ENCODE measurements at places on chromosomes 2 and 18.

DNA sequence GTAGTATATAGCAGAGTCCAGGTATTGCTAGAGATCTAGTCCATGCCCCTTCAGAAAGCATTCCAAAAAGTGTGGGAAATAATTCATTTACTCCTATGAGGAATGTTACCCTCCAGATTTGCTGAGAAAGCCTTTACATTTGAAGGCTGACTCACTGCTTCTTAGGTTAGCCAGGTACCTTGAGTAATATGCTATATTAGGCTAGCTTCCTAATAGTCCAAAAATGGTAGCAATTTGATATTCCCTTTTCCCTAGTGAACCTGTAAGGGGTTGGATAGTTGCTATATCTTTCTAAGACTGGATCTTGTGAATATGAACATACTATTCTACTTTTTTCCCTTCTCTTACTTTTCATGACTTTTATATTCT lies 63.6 kb downstream of the SPOPL start:
- no peak for DNase-seq

DNA sequence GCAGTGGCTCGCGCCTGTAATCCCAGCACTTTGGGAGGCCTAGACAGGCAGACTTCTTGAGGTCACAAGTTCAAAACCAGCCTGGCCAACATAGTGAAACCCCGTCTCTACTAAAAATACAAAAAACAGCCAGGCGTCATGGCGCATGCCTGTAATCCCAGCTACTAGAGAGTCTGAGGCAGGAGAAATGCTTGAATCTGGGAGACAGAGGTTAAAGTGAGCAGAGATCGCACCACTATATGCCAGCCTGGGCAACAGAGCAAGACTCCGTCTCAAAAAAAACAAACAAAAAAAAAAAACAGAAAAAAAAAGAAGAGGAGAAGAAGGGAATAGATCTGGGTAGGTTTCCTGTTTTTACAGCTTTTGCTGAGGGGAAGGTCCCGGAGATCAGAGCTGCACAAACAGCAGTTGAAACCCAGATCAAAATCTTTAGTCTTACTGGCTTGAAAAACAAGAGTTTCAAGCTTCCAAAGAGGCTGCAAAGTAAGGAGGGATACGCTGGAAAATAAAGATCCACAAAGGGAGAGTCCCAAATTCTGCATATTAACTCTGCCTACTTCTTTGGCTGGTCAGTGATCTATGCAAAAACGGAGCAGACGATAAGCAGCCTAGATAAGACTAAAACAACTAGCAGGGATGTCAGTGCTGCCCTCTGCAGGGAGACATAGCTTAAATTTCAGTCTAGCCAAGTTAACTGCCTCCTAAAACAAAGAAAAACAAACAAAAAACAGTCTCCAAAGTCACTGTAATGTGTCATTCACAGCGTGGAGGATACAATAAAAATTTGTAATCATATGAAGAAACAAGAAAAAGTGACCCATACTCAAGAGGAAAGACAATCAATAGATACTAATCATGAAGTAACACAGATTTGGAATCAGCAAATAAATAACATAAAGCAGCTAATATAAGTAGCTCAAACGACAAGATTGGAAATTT lies 74.1 kb downstream of the TLK1 start:
- DNase-seq = peak; percentile 51

DNA sequence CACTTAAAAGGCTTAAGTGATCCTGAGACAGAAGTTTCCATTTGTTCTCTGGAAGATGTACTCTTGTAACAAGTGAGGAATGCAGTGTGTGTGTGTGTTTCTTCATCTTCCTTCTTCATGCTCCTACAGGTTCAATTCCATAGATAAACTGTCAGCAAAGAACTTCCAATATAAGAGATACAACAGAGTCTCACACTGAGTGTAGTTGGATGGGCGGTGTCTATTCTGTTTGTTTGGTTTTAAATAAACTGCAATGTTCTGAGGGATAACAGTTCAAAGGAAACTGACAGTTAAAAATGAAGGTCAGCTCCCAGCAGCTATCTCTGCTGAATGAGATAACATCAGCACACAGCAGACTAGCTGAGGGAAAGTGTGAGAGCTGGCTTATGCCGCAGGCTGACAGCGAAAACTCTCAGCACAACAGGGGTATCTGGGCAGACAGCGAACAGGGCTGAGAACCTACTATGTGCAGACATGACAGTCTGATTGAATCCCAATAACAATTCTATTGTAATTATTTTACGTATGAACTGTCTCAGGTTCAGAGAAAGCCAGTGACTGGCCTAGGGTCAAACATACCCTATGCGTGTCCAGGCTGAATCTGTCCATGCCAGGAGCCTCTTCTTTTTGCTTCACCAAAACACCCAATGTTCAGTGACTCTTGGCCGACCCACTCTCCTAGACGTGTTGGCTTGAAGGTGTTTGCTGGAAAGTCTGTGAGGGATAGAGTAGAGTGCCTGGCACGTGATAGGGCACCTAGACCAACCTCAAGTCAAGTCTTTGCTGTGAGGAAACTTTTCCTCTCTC lies 201.9 kb upstream of the TRIB2 start:
- DNase-seq = no peak

DNA sequence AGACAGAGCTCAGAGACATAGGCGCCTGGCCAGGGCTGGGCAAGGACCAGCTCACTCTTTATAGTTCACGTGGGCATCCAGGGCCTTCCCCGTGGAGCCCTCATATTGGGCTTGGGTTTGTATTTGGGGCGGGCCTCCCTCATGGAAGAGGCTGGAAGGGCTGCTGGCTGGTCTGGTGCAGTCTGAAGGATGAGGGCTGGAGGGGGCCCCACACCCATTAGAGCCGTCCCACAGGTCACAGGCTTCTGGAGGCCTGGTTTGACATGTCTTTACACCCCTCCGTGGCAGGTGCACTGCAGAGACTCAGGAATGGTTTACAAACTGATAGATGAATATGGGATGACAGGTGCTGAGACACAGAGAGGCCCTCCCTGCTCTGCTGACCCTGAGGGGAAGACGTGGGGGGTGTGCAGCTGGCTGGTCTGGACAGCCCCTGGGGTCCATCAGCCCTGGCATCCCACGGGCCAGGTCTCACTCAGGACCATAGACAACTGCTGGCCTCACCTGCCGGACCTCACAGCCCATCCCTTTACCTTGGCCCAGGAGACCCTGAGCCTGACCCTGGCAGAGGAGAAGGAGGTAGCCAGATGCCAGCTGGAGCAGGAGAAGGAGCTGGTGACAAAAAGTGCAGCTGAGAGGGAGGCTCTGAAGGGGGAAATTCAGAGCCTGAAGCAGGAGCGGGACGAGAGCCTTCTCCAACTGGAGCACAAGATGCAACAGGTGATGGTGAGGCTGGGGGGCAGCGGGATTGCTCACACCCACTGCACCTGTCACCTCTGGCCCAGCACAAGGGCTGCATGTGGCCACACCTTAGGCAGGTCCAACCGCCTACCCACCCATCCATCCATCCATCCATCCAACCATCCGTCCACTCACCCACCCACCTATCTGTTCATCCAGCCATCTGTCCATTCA lies 43.9 kb downstream of the CROCC2 start:
- no peak for DNase-seq

Measured in kidney capillary endothelial cell (primary cell).